ENCODE measurements at places on chromosomes 16 and 17.

GRCh38 chr17:31843070-31843745 is 15.8 kb downstream of the COPRS start:
- peak; percentile 87 for DNase-seq

DNA sequence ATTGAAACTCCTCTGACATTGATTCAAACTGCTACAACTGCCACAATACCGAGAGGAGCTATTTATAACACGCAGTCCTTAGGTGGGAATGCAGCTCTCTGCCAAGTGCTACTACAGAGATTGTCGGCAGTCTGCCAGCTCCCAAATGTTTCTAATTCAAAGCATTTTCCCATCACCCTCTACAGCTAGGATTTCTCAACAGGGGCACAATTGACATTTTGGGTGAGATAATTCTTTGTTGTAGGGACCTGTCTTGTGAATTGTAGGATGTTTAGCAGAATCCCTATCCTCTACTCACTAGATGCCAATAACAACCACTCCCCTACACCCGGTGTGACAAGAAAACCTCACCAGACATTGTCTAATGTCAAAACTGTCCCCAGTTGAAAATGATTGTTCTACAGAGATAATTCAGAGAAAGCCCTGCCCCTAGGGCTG is 7.8 kb upstream of the N4BP1 start:
- no peak for DNase-seq

DNA sequence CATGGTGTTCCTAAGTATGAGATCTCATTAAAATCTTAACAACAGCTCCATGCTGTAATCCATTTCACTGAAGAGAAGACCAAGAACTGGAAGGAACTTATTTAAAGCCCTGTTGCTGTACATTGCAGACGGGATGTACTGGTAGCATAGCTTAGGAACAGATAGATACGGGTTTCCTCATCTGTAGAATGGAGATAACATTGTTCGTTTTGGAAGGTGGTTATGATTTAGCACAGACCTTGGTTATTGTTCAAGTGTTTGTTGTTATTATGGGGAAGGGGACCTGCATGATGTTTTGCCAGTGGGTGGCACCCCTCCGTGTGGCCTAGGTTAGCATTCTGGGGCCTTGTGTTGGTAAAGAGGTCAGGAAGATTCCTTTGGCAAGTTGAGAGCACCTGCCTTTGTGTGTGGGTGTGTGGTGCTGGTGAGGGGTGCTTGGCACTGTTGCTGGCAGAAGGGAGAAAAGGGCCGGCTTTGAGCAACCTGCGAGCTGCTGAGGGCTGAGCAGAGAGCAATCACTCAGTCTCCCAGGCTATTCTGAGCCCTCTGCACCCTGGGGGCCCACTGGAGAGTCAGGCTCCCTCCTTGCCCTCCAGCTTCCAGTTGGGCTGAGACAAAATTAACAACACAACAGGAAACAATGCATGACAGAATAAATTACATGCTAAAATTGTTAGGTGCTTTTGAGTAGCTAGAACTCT is 2.3 kb downstream of the TAOK2 start:
- DNase-seq: no peak

DNA sequence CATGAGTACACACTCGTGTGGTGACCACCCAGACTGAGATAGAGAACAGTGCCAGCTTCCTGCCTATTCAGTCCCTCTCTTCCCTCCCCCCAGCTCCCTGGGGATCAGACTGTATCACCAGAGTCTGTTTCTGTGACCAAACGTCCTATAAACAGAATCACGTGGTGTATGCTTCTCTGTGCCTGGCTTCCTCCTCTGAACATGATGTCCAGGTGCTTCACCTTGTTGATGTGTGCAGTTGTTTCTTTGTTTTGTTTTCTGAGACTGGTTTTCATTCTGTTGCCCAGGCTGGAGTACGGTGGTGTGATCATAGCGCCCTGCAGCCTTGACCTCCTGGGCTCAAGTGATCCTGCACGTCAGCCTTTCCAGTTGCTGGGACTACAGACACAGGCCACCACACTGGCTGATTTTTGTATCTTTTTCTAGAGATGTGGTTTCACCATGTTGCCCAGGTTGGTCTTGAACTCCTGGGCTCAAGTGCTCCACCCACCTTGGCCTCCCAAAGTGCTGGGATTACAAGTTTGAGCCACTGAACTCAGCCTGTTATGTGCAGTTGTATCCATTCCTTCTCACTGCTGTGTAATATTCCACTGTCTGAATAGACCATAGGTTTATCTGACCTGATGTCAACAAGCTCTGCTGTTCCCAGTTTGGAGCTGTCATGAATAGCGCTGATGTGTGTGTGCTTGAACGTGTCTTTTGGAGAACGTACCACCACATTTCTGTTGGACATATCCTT is 28.9 kb upstream of the PRM1 start:
- DNase-seq: no peak

DNA sequence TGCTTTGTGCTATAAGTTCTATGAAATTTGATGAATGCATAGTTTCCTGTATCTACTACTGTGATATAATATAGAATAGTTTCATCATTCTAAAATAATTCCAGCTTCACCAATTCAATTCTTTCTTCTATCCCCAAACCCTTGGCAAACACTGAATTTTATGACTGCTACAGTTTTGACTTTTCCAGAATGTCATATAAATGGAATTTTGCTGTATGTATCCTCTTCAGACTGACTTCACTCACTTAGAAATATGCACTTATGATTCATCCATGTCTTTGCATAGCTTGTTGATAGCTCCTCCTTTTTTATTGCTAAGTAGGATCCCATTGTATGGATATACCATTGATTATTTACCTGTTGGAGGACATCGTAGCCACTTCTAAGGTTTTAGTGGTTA is 89.1 kb upstream of the HS3ST3A1 start:
- DNase-seq: no peak

- no peak for DNase-seq
These were observed 22.4 kb downstream of the SREBF1 start for GRCh38 chr17:17814162-17815061.

GRCh38 chr17:74757502-74757901 is 9.1 kb downstream of the NHERF1 start:
- DNase-seq: peak; percentile 33

GRCh38 chr16:83906683-83907082 is 7.8 kb downstream of the MLYCD start:
- no peak for DNase-seq

- DNase-seq: no peak
These were observed 9.5 kb upstream of the PPP1R27 start for GRCh38 chr17:81844327-81844851.

- DNase-seq: no peak
These were observed 243.4 kb upstream of the IRX5 start for GRCh38 chr16:54687043-54687899.

GRCh38 chr16:89815639-89816348 is 653 bp downstream of the FANCA start:
- DNase-seq: no peak

- peak; percentile 92 for DNase-seq
These were observed at the start of gene TLK2 for GRCh38 chr17:62478424-62478879. TLK2 (plus strand) TSS chr17:62478825; CDS start chr17:62481126, 2,301 bp downstream.

GRCh38 chr17:61087024-61087423 is 312.6 kb upstream of the TBX2 start:
- DNase-seq: no peak
